Activated naive CD4-positive, alpha-beta T cell treated with anti-CD3 and anti-CD28 coated beads, Interleukin-2, amount 50 U/mL, for 72 hours (primary cell): ENCODE measurements at places on chromosomes 6 and 20. TPM values are rescaled to one million over a fixed set of nuclear protein-coding genes. Genes with fewer than 3 reads are reported as not detected.

DNA sequence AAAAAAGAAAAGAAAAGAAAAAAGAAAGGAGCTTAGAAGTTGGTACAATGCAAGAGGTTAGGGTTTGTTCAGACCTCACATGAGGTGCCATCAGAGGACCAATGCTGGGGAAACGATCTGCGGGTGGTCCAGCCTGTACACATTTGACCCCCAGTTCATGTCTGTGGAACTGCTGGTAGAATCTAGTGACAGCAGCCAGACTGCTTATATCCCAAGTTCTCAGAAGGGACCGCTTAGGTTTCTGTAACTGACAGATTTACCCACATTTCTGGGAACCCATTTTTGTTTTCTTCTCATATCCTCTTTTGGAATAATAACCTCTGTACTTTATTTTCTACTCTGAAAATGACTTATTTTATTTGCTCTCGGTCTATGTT lies 4.7 kb downstream of the PPP1R18 start:
- no peak for DNase-seq

DNA sequence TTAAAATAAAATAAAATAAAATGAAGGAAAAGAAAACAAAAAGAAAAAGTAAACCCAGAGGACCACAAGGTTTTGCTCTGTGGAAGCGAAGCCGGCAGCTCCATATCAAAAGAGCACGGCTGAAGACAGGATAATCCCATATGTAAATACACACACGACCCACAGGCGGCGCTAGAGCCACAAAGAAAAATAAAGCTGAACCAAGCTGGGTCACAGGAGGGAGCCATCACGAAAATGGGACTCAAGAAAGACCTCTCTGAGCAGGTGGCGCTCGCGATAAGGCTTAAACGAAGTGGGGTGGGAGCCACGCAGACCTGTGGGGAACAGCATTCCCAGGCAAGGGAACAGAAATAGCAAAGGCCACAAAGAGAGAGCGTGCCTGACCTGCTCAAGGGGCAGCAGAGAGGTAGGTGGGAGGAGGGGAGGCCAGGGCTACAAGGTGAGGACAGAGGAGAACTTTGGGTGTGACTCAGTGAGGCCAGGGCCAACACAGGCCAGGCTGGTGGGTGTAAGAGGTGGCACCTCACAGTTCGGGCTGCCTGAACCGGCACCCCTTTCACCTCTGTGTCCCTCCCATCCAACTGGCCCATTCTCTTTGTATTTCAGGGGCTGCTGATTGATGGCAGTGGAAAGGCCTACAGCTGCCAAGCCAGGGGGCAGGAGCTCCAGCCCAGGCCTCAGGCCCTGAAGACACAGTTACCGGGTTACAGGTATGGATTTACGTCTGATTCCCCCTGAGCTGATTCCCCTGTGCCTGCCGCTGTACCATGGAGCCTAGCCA lies 26.0 kb downstream of the PTGIS start:
- DNase-seq = peak; percentile 72

DNA sequence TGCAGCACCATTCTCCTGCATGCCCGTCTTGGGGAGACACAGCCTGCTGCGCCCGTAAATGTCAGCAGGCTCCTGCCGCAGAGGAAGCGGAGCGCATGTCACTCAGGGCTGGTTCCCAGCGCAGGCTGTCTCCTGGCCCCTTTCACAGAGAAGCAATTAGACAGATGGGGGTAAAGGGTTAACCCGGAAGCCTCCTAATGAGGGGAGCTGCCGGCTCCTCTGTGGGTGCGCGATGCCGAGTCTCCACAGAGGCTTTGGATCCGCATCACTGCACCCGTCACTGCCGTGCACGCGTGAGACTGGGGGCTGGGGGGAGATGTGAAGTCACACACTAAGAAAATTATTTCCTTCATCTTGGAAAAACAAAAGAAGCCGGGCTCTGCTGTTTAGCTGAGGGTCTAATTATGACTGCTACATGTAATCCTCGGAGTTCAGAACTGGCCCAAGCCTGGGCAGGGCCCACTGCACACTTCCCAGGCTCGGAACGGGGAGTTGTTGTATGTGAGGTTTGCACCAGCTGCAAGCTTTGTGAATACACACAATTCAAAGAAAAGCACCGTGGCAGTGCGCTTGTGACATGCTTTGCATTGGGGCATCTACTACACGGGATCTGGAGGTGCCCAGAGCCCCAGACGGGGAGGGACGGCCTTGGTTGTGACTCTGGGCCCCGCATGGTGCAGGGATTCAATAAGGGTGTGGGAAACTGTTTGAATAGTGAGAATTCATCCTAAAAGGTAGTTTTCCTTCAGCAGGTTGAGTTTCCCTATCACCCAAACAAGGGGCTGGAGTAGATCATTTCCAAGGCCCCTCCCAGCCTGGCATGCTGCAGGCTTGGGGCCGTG lies 331.6 kb downstream of the TAF4 start:
- DNase-seq = no peak

DNA sequence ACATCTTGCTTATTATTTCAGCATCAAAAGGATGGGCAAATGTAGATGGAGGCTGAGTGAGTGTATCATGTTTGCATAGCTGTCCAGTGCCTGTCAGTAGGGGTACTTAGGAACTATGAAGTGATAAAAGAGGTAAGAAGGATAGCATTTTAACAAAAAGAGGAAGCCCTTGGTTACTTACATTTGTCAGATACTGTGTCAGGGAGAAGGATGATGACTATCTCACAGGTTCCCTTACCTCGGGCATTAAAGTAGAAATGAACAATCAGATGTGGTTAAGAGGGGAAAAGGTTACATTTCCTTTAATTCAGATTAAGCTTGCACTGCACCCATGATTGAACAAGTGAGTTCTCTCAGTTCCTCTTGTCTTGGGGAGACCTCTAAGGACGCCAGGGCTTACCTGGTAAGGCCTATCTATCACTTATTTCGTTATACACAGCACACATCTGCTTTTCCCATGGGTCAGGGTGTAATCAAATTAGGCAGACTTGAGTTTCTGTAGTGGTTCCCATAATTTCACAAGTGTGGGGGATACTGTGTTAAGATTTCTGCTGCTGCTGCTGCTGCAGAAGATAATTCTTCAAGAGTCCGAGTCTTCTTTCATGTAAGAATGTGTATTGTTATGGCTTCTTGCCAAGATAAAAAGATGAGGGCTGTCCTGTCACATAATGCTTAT lies 4.5 kb downstream of the FOXO3 start:
- DNase-seq = no peak

ZSCAN9 gene
- total RNA-seq = 2.6 TPM

DNA sequence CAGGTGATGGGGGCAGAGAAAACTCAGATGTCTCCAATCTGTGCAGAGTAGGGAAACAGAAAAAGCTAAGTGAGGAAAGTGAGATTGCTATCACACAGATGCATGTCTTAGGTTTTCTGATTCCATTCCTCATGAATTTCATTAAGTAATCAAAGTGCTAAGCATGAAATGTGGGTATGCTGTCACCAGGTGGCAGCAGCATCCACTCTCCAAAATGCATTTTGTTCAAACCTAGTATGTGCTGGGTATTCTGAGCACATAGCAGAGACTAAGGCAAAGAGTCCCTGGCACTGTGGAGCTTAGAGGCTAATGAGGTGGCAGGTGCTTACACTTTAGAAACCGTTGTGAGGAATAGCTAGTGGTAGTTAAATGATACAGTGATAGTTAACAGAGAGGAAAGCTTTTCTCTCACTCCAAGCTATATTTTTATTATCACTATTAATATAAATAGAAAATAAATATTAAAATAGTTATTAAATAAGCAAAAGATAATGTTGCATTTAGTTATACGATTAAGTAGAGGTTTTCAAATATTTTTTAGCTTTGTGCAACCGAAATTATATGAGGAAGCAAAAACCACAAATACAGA lies 179.5 kb downstream of the CDH26 start:
- no peak for DNase-seq

HTR1E gene
- not detected for total RNA-seq
